ENCODE measurements at places on chromosomes 2 and 18.

GRCh38 chr2:236720974-236721540 lies 151.4 kb downstream of the ACKR3 start:
- no peak for DNase-seq

GRCh38 chr2:3076848-3077642 lies 300.6 kb downstream of the EIPR1 start:
- DNase-seq, result no peak

GRCh38 chr2:144596073-144596871 lies 76.4 kb upstream of the ZEB2 start:
- DNase-seq, result no peak

DNA sequence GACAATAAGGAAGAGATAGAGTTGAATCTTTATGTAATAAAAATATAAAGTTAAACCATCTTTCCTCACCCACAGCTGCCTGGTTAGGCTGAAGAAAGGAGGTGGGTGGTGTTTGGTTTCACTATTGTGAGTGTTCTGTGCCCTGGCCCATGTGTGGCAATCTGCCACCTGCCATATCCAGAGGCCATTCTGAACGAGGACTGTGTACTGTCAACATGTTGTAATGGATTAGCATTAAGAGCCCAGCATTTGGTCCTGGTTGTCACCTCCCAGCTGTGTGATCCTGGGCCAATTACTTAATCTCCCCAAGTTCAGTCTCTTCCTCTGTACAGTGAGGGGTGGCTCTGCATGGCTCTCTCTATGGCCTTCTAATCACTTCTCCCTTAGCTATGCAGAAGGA lies 118.2 kb upstream of the SEC11C start:
- DNase-seq, result no peak

DNA sequence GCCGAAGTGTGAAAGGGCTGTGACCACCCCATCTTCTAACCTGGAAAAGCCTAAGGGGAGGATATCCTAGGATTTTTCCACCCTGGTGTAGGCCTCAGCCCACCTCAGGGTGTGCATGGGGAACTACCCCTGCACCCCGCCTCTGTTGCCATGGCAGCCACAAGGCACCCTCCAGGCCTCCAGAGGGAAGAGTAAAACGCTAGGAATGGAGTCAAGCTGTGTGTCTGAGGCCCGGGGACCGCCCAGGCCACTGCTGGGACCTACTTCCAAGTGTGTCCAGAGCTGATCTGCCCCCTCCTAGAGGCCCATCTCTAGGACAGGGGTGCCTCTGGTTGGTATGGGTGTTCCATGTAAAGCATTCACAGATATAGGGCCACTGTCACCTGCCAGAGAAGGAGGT lies 86.7 kb downstream of the PLB1 start:
- DNase-seq, result no peak

- DNase-seq, result no peak
Observed at GRCh38 chr2:232527905-232528470, 2.0 kb downstream of the CHRND start.

DNA sequence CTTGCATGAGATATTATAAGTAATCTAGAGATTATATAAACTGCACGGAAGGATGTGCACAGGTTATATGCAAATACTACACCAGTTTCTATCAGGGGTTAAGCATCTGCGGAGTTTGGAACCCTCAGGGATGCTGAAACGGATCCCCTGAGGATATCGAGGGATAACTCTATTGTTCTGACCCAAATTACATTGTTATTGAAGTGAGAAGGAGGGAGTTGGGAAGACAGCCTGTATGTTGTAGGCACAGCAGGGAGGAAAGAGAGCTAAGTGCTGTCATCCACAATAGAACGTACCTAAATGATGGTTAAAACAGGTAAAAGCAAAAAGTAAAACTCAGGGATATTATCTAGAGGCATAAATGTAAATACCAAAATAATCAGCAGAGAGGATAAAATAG lies 44.6 kb upstream of the SMAD2 start:
- DNase-seq, result no peak

DNA sequence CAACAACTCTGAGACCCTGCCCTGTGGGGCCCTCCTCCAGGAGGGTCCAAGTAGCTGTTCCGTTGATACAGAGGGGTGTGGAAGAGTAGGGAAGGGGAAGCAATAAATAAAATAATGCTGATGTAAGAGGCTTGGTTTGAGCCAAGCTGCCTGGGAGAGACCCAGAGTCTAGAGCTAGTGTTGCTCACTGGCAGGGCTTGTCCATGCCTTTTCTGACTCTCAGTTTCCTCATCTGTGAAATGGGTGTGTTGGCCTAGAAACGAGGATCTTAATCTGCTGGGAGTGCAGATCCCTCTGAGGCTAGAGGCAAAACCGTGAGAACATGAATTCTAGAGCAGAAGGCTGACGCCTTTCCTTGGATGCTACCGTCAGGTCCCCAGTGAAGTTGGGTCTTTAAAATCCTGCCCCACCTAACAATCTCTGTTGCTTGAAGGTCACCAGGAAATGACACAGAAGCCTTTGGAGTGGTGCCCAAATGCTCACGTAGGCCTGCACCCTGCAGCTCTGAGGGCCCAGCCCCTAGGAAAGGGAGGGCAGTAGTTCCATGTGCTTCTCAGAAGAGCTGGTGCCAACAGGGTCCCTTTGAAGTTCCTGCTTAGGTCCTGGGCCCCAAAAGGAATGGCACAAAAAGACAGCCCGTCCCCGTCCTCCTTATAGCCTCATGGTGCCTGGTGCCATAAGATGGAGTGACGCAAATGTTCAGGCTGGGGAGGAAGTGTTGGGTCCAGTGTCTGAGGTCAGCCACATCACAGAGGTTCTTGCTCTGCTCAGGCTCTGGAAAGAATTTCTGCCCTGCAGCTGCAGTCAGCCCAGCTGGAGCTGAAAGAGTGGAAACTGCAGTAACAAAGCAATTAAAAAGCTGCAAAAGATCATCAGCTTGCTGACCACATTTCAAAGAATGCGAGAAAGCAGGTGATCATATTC lies 73.2 kb upstream of the SMAD2 start:
- DNase-seq, result no peak

GRCh38 chr2:43193652-43194120 lies 32.7 kb downstream of the ZFP36L2 start:
- DNase-seq, result no peak

- no peak for DNase-seq
Observed at GRCh38 chr2:198065322-198065721, 260.9 kb downstream of the PLCL1 start.

DNA sequence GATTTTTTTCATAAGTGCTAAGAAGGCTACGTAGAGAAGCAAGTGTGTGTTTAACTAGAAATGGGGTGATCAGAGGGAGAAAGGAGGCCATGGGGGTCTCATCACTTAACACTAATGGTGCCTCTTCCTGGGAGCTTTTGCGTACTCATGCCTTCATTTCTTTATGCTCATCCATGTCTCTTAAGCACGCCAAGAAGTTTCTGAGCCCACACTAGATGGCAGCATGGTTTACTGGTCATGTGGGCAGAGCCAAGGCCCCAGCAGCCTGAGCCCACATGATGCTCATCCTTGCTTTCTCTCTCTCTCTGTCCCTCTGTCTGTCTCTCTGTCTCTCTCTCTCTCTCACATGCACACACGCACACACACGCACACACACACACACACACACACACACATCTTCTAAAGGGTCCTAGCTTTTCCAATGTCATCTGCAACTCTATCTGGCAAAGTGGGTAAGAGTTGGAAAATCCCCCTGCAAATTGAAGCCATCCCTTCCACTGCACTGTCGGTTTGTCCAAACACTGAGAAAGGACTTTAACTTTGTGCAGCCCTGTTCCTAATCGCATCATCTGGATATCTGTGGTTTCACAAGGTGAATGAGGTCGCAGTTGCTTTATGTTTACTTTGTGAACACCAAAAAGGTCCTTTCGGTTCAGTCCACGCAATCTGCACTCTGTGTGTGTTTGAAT lies 137.1 kb upstream of the CCDC68 start:
- DNase-seq, result no peak

Measured in GM12892 (cell line).